Fibroblast of skin of back (primary cell): ENCODE measurements at places on chromosomes 6 and 20.

GRCh38 chr6:42118162-42119001, 24.0 kb downstream of the C6orf132 start:
- no peak for DNase-seq

GRCh38 chr20:14491436-14491835, 154.0 kb upstream of the FLRT3 start:
- DNase-seq: no peak

GRCh38 chr20:12201289-12201991, 283.7 kb downstream of the BTBD3 start:
- peak; percentile 22 for DNase-seq

- no peak for DNase-seq
Measured at GRCh38 chr6:163019926-163020325, 292.2 kb downstream of the PACRG start.

DNA sequence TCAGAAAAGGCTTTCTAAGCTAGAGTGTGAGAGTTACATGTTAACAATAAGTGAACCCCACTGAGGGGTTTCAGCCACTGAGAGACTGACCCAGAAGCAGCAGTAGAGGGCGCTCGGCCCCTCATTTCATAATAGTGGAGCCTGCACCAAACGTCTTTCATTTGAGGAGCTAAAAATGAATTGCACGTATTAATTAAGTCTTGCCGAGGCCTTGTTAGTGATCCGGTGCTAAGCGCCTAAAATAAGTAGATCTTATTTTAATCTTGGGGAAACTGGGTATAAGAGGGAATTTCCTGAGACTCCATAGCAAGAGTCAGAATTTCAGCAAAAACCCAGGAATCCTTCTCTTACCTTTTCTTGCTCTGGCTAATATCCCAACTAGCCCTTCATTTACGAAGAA, 209.7 kb downstream of the FARS2 start:
- DNase-seq: peak; percentile 57

- DNase-seq: no peak
Measured at GRCh38 chr6:158558415-158559306, 1.2 kb upstream of the TMEM181 start.

DNA sequence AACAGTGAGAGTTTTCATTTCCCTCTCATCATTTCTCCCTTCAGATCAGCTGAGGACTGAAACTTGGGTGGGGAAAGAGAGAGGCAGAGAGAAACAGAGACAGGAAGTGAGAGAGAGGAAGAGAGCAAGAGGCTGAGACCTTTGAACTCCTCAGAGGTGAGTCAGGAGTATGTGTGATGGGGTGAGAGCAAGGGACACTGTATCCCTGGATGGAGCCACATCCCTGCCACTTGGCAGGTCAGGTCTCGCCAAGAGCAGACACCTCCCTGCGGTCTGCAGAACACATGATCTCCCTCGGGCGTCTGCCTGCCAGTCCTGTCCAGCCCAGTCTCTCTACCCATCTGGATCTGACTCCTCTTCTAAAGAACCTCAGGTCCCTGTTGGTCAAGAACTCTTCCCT, 62.7 kb upstream of the SYNDIG1 start:
- no peak for DNase-seq

GRCh38 chr20:48015943-48016723, 230.9 kb upstream of the SULF2 start:
- DNase-seq: peak; percentile 99

DNA sequence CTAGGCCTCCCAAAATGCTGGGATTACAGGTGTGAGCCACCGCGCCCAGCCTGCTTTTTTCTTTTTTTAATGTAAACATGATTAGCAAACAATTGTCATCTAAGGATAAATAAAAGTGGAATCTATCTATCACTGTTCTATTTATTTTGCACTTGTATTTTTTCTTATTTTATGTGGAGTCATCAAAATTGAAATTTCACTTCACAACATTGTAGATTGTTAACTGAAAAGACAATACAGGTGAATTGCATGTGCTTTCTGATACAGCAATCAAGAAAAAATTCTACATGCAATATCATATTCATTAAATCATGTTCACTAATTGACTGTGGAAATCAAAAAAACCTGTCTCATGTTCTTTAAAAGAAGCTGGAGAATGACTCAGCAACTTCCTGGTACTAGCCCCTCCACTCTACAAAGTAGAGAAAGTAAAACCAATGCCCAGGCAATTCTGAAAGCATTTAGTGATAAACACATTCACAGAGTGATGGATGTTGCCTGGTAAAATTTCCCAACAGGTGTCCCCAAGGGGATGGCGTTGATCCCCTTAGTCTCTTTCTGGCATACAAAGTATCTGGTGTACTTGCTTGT, 10.7 kb upstream of the RFX6 start:
- DNase-seq: no peak

- DNase-seq: no peak
Measured at GRCh38 chr6:30260036-30260504, 46.9 kb upstream of the TRIM26 start.

DNA sequence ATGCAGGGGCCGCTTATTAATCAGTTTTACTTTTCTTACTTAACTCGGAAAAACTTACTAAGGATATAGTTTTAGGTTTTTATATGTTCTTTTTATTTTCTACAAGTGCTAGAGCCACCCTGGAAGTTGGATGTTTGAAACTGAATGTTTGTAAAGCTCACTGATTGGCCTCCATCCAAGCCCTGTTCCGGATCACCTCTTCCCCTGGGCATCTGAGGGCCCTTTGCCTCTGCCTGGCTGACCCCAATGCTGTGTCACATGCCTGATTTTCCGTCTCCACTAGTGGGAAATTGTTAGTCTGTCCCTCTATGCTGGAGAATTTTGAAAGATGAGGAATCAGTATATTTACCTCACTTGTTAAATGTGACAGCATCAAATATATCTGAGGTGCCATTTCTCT, 79.3 kb downstream of the SLC35F1 start:
- DNase-seq: no peak

- no peak for DNase-seq
Measured at GRCh38 chr6:139386404-139386803, 12.0 kb upstream of the CITED2 start.

DNA sequence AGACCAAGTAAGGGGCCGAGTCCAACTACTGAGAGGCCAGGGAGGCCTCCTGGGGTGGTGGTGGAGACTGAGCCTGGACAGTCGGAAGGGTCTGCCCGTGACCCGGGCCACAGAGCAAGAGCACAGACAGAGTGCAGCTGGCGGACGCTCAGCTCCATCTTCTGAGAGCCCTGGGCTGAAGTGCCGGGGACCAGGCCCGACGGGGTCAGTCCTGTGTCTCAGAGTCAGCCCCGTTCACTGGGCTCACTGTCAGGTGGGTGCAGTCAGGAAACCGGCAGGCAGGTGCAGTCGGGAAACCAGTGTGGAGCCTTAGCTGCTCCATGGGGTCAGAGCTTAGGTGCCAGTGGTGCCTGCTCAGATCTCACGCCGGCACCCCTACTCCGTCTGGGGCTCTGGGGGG, 76.5 kb downstream of the WDR27 start:
- no peak for DNase-seq

GRCh38 chr6:10098756-10099528, 315.9 kb downstream of the TFAP2A start:
- DNase-seq: no peak

- no peak for DNase-seq
Measured at GRCh38 chr6:79943133-79943532, 4.2 kb downstream of the ELOVL4 start.

DNA sequence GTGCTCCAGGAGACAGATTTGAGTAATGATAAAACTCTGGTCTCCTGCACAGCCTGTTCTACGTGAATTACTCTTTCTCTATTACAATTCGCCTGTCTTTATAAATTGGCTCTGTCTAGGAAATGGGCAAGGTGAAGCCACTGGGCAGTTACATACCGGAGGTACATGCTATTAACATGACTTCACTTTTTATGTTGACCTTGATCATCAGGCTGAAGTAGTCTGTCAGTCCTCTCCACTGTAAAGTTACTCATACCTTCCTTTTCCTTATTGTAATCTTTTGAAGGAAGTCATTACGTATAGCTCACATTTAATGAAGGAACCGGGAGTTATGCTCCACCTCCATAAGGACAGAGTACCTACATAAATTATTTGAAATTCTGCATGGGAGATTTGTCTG, 19.9 kb upstream of the KHDC1 start:
- no peak for DNase-seq

GRCh38 chr6:128098000-128098581, 197.2 kb upstream of the THEMIS start:
- peak; percentile 4 for DNase-seq

DNA sequence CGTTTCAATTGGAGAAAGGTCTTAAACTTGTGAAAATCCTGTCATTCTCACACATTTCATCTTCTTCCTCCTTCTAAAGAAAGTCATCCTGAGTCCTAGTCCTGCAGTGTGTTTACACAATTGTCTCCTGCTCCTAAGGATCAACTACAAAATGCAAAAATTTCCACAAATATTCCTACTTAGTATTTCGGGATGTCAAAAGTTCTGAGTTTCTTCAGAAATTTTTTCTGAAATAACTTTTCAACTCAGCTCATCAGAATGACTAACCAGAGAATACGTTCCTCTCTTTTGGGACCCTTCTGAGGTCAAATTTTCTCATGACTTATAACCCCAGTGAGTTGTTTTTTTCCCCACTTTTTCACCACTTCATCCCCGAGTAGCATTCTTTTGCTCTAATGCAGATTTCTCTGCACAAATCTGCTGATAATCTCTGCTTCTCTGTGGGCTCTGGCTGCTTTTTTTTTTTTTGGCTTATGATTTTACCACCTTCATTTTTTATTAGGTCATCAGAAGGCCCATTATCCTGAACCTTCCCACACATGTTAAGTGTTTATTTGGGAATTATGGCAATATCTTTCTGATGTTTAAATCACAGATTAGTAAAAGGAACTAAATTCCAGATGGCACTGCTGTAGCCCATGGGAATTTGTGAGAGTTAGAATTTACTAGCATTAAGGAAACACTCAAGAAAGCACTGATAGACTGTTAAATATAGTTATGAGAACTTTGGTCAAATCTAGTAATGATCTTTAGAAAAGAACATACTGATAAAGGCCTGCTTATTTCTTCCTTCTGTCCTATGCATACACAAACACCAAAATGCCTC, 41.4 kb downstream of the MAP3K5 start:
- no peak for DNase-seq

GRCh38 chr6:99359800-99360199, 10.3 kb upstream of the FAXC start:
- no peak for DNase-seq

- no peak for DNase-seq
Measured at GRCh38 chr6:143002686-143003085, 57.7 kb upstream of the HIVEP2 start.

GRCh38 chr20:46137816-46138215, 19.7 kb downstream of the CD40 start:
- no peak for DNase-seq

GRCh38 chr6:36649701-36650484, 28.6 kb upstream of the CDKN1A start:
- no peak for DNase-seq

GRCh38 chr6:24876499-24877465, 59.0 kb downstream of the RIPOR2 start:
- no peak for DNase-seq

GRCh38 chr6:153099636-153100035, 31.4 kb downstream of the RGS17 start:
- DNase-seq: no peak

GRCh38 chr6:114404339-114404955, 61.6 kb upstream of the HS3ST5 start:
- DNase-seq: no peak

- DNase-seq: peak; percentile 25
Measured at GRCh38 chr6:95601133-95601532, 23.8 kb downstream of the MANEA start.

DNA sequence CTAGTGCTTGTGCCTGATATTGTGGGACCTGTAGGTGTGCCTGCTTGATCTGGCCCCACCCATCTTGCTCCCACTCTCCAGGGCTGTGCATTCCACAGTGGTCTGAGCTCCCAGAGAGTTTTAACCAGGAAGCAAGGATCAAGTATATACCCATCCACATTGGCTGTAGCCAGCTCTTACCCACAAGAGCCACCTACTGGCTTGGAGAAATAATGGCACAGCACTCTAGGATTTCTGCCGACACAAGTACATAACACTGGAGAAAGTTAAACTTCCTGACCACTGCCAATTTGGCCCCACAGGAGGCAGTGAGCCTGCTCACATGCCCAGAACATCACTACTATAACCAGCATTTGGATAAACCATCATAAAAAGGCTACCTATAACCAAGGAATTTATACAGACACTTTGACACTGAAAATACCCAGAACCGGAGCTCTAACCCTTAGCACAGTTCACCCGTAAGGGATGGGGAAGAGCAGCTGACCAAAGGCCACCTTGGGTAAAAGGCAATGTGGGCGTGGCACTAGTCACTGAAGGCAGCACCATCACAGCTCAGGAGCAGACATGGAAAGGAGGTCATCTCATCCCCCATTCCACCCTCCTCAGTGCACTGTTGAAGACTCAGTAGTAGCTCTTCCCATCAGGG, 440.4 kb downstream of the BTBD3 start:
- DNase-seq: no peak

DNA sequence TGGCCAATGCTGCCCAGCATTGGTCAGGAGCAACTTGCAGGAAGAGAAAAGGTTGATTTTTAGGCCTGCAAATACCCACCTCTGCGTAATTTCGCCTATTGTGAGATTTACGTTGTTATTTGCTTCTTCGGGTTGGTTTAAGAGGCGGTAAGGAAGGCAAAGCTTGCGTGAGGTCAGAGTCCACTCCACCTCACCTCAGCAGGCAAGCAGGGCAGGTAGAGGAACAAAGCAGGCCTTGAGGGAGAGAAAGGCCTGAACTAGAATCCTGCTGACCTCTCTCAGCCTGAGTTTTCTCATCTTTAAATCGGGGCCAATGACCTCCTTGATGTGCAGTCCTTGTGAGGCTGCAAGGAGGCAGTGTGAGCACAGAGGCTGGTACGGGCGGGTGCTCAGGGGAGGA, 239.1 kb downstream of the CDC5L start:
- no peak for DNase-seq

DNA sequence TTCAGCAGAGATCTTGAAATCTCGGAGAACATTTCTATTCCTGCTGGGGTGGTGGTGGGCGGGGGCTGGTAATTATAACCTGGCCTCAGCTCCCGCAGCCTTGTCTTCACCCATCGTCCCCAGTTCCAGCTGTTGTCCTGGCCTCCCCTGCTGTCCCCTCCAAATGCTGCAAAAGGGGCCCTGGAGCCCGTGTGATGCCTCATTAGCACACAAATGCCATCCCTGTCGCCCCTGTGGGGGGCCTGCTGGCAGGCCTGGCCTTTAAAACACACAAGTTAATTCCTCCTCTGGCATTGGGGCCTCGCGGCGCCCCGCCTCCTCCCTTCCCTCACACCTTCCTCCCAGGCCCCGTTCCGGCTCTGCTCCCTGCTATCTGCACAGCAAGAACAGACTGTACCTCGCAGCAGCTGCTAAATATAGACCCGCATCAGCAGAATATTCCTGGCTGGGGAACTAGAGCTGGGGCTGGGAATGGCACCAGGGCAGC, 85.7 kb downstream of the CDH22 start:
- DNase-seq: no peak
